ENCODE measurements at places on chromosomes 3 and 15. TPM values are rescaled to one million over a fixed set of nuclear protein-coding genes. Genes with fewer than 3 reads are reported as not detected.

TMCO5A gene
- not detected for total RNA-seq

DNA sequence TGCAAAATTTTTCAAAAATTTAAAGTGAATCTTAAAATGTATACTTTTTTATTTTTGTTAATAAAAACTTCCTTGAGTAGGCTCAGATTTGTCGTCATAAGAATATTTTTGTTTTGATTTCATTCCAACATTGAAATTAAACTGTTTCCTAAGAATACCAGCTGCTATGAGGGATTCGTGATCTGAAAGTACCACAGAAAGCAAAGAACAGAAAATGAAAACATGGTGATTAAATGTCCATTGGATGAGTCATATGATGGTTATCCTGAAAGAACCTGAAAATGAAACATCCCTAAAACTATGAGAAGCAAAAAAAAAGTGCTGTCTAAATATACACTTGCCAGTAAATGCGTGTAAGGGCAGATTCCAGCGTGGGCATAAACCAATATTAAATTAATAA lies 143.8 kb downstream of the GMNC start:
- H3K36me3 ChIP-seq = no peaks in the 10 kb centered on the region
- H3K4me1 ChIP-seq = no peaks in the 10 kb centered on the region
- no peak overlapping the region for H3K27ac ChIP-seq
- H3K27me3 ChIP-seq = peaks cover 7% of the 10 kb centered on the region
- no peak overlapping the region for H3K4me3 ChIP-seq

DNA sequence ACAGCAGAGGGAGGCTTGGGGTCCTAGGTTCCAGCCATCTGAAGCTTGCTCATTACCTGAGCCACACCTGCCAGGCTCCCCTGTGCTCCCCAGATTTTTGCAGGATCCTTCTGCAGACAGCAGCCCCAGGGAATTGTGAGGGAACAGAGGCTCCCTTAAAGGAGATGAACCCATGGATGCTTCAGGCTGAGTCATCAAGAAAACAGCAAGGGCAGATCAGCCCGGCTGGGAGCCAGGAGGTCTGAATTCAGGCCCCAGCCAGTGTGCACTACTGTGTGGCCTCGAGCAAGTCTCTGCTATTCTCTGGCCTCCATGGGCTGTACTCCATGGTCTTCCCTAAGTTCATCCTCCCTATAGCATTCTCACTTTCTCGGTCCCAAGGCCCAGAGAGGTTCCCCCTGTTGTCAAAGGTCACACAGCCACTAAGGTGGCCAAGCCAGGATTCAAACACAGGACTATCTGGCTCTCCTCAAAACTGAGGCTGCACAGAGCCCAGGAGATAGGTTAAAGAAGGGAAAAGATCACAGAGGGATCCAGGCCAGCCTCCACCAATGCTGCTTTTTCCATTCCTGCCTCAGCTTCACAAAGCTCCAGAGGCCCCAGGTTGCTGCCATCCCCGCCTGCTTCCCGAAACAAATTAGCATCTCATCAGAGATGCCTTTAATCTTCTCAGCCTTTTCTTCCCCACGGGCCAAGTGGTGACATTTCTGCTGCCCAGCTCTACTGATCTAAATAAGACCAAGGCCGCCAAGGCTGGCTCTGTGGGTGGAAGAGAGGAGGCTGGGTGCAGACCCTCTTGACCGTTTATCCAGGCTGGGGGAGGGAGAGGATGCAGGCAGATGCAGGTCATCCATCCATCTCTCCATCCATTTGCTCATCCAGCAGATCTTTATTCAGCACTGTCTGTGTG lies 21.2 kb upstream of the GRIP2 start:
- H3K36me3 ChIP-seq = no peaks in the 10 kb centered on the region
- no peak overlapping the region for H3K4me3 ChIP-seq
- H3K27me3 ChIP-seq = peaks cover 7% of the 10 kb centered on the region
- no peak for DNase-seq

DNA sequence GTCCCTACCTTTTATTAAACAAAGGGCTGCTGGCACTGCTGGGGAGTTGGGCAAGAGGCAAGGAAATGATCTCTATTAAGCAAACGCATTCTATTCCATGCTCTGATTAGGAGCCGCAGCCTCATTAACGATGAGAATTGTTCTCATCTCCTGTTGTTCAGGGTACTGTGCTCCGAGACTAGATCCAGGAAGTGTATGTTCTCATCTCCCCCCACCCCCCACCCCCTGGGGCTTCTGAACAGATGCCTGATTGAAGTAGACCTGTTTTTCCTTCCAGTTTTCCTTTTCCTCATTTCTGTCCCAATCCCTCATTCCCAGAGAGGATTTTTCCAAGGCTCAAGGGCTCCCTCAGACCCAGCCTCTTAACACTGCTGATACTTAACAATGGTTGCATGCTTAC lies 81.6 kb upstream of the FEZF2 start:
- no peak for DNase-seq
- H3K36me3 ChIP-seq = no peaks in the 10 kb centered on the region
- peaks cover 11% of the 10 kb centered on the region for H3K4me1 ChIP-seq
- no peak overlapping the region for H3K4me3 ChIP-seq
- H3K27me3 ChIP-seq = no peaks in the 10 kb centered on the region
- no peak overlapping the region for H3K27ac ChIP-seq

DNA sequence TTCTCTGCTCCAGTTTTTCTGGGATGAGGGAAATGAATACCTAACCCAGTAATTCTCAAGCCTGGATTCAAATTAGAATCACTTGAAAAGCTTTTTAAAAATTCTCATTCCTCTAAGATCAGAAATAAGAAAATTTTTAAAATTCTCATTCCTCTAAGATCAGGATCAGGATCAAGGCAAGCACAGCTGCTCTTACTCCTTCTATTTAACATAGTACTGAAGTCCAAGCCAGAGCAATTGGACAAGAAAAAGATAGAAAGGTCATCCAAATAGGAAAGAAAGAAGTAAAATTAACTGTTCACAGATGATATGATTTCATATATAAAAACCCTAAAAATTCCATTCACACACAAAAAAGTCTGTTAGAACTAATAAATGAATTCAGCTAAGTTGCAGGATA lies 24.2 kb upstream of the CLRN1 start:
- no peak overlapping the region for H3K27ac ChIP-seq
- H3K27me3 ChIP-seq = peaks cover 19% of the 10 kb centered on the region
- H3K4me1 ChIP-seq = no peaks in the 10 kb centered on the region
- H3K4me3 ChIP-seq = no peak overlapping the region
- DNase-seq = no peak
- H3K36me3 ChIP-seq = no peaks in the 10 kb centered on the region
